CD4-positive, alpha-beta T cell treated with Interleukin-17A for 4 hours (primary cell): ENCODE measurements at places on chromosomes 6 and 20.

- no peak for DNase-seq
Measured at GRCh38 chr6:170346649-170347048, 40.1 kb downstream of the FAM120B start.

DNA sequence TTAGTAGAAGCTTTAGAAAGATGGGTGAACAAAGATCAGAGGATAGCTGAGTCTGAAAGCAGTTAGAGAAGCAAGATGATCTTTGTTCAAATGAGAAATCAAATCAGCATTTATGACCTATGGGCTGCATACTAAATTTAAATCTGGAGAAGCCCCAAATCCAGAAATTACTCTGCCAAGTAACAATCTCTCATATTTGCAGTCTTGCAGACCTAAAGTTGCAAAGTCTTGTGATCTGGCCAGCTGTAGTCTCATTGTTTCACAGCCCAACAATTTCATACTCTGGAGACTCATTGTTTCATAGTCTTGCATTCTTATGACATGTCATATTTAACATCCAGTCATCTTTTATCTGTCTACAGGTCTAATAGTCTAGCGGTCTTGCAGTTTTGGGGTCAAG lies 364.9 kb upstream of the RSPO3 start:
- no peak for DNase-seq

DNA sequence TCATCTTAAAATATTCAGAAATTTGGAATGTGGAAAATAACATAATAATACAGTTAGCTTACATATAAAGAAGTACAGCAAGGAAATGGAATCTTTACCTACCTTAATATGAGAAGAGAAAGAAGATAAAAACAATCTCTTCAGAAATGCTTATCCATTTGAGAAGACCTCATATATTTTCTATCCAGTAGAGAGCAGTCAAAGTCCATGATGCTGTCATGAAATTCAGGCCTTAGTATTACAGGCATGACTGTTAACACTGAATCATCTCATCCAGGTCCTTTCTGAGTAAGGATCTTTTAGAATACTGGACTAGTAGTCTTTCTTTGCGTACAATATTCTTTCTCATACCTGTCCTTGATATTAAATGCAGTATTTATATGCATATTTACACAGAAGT lies 713.4 kb downstream of the CD109 start:
- no peak for DNase-seq

GRCh38 chr20:16501301-16501700 lies 71.9 kb downstream of the KIF16B start:
- no peak for DNase-seq
